ENCODE measurements at places on chromosomes 6 and 20. TPM values are rescaled to one million over a fixed set of nuclear protein-coding genes. Genes with fewer than 3 reads are reported as not detected.
A peak's percentile ranks its signal among the peaks of the same experiment; 100 is the strongest.

The SRC gene
- 34.6 TPM for total RNA-seq

The TRAPPC3L gene
- total RNA-seq = not detected

The HTR1B gene
- 0.58 TPM for total RNA-seq

The MATN4 gene
- total RNA-seq = 5.1 TPM

The SCRT2 gene
- 0.31 TPM for total RNA-seq

The SYNCRIP gene
- 163 TPM for total RNA-seq

The NDUFAF5 gene
- 18.0 TPM for total RNA-seq

The GMPR gene
- total RNA-seq = 0.35 TPM

The HSPA12B gene
- total RNA-seq = 6.5 TPM

The PSMB1 gene
- 388 TPM for total RNA-seq

The LY6G6F gene
- total RNA-seq = not detected

The PBOV1 gene
- not detected for total RNA-seq

The SUMO4 gene
- 1.9 TPM for total RNA-seq

The BMP2 gene
- 1.0 TPM for total RNA-seq

GRCh38 chr6:33429750-33430052 is 9.8 kb downstream of the SYNGAP1 start:
- peaks cover 65% of the 10 kb centered on the region for H3K4me1 ChIP-seq
- no peaks in the 10 kb centered on the region for H3K27me3 ChIP-seq
- no peak for DNase-seq

DNA sequence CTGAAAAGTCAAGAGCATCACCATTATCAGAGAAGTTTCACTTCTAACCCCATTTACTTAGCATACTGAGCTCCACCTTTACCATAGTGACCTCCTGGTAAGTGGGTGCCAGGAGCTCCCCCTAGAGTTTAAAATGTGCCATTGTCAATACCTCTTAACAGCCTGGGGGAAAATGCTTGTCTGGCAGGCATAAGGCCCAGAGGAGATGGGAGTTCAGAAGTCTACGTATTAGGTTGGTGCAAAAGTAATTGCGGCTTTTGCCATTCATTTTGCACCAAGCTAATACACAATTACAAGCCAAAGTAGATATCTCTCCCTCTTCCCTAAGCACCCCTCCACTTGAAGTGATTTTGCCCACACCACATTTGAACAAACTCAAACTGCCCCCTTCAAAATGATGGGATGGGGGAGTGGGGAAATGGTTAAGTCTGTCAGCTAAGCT is 919.0 kb downstream of the KIF16B start:
- peak; percentile 92 for DNase-seq
- no peaks in the 10 kb centered on the region for H3K27me3 ChIP-seq
- H3K4me1 ChIP-seq = 0 out of 2 replicates have a peak, but pooled peaks cover 6% of the 10 kb centered on the region
- H3K4me3 ChIP-seq = no peak overlapping the region

DNA sequence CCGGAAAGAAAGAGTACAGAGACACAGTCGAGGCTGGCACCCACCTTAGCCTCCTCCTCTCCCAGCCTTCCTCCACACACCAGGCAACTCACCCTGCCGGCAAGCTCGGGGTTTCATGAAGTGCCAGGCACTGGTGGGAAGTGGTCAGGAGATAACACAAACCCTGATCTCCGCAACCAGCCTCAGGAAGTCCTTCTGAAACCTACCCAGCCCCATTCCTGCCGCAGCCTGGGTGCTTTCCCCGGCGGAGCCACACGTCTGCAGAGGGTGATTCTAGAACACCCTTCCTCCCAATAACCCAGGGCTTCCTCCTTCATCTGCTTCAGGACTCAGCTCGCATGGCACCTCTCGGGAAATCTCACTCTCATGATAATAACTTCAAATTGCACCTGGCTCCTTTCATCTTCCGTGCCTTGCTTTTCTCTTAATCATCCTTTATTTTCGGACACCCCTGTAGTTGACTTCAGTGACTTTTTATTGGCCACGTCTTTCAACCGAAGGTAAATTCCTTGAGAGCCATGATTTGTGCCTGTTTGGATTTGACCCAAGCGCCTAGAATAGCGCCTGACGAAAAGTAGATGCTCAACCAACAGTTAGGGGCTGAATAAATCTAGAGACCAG is 8.7 kb upstream of the HLA-E start:
- peak overlapping the region; percentile 63 for H3K4me3 ChIP-seq
- H3K36me3 ChIP-seq = no peaks in the 10 kb centered on the region

DNA sequence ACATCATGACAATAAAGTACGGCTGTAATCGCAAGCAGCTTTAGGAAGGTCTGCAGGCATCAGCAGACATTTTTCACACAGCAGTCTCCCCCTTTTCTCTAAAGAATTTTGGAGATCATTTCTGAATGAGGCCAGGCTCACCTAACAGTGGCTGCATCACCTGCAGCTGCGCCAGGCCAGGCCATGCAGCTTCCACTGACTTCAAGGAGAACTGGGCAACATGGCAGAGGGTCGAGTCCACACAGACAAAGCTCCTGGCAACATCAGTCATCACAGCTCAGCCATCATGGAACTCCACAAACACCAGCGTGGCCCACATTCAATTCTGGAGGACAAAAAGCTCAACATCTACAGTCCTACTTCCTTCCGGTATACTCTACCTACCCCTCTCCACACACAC is 17.8 kb upstream of the FOXC1 start:
- H3K27me3 ChIP-seq = no peaks in the 10 kb centered on the region
- no peaks in the 10 kb centered on the region for H3K4me1 ChIP-seq
- no peak for DNase-seq
- no peaks in the 10 kb centered on the region for H3K36me3 ChIP-seq
- H3K4me3 ChIP-seq = no peak overlapping the region

- H3K4me3 ChIP-seq = no peak overlapping the region
- no peaks in the 10 kb centered on the region for H3K36me3 ChIP-seq
- no peaks in the 10 kb centered on the region for H3K27me3 ChIP-seq
- peaks cover 6% of the 10 kb centered on the region for H3K4me1 ChIP-seq
- no peak overlapping the region for H3K27ac ChIP-seq
- no peak for DNase-seq
Measured at GRCh38 chr6:108846628-108847027, 1.6 kb upstream of the ARMC2 start.

GRCh38 chr20:56630086-56630493 is 984 bp downstream of the TFAP2C start:
- no peaks in the 10 kb centered on the region for H3K36me3 ChIP-seq
- H3K4me3 ChIP-seq = peak overlapping the region; percentile 95
- peak; percentile 91 for DNase-seq
- peaks cover 62% of the 10 kb centered on the region for H3K27me3 ChIP-seq
- H3K4me1 ChIP-seq = peaks cover 51% of the 10 kb centered on the region
- no peak overlapping the region for H3K27ac ChIP-seq

DNA sequence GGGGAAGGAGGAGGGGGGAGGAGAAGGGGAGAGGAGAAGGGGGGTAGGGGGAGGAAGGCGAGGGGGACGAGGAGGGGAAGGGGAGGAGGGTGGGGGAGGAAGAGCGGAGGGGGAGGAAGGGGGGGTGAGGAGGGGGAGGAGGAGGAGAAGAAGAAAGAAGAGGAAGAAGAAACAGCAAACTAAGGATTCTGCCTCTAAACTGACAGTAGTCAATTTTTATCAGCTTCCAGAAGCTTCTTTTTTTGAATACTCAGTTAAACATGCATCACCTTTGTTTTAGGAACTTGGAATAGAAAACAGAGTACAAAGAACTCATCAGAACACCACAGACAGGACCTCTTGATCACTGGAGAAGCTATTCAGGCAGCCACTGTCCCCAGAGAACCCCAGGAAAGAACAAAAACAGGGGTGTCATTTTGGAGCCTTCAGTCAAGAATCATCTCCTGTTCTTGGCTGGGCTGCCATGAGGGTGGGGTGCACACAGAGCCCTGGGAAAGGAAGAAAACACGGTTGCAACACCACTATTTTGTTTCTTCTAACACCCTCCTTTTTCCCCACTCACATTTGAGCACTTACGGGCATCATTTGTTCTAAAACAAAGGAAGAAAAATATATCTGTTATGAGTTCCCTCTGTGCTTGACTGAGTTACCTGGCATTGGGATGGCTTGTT is 67.4 kb downstream of the TMEM170B start:
- H3K4me1 ChIP-seq = no peaks in the 10 kb centered on the region
- no peaks in the 10 kb centered on the region for H3K27me3 ChIP-seq
- no peak overlapping the region for H3K27ac ChIP-seq
- H3K4me3 ChIP-seq = no peak overlapping the region
- DNase-seq = no peak

- H3K27me3 ChIP-seq = no peaks in the 10 kb centered on the region
- H3K36me3 ChIP-seq = no peaks in the 10 kb centered on the region
- DNase-seq = no peak
- no peak overlapping the region for H3K27ac ChIP-seq
- no peak overlapping the region for H3K4me3 ChIP-seq
Measured at GRCh38 chr20:64146301-64146935, 17.8 kb upstream of the MYT1 start.

GRCh38 chr20:63070771-63071540 is 64.2 kb upstream of the BHLHE23 start:
- no peak for DNase-seq
- H3K27ac ChIP-seq = no peak overlapping the region
- H3K27me3 ChIP-seq = peaks cover 29% of the 10 kb centered on the region
- H3K4me1 ChIP-seq = peaks cover 8% of the 10 kb centered on the region

DNA sequence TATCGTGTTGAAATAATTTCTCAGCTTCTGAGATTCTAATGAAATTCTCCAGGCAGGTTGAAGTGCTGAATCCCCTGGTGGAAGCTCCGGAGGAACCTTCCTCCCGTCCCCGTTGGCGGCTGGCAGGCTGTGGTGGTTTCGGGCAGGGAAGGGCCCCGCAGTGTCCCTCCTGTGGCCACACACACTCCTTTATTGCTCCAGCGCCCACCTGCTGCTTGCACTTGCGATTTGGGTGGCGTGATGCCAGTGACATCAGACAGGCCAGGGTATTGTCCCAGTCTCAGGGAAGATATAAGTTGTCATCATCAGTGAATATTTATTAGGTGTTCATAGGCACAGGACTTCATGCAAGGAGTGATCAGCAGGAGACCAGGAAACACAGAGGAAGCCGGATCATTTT is 530.4 kb downstream of the QKI start:
- peaks cover 59% of the 10 kb centered on the region for H3K4me1 ChIP-seq
- H3K27me3 ChIP-seq = no peaks in the 10 kb centered on the region
- no peak for DNase-seq

DNA sequence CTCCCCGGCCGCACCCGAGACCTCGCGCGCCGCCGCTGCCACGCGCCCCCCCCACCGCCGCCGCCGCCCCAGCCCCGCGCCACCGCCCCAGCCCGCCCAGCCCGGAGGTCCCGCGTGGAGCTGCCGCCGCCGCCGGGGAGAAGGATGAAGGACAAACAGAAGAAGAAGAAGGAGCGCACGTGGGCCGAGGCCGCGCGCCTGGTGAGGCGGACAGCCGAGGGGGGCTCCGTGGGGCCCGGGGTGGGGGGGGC is 426 bp downstream of the ASXL1 start:
- DNase-seq = no peak
- H3K4me1 ChIP-seq = peaks cover 21% of the 10 kb centered on the region
- peak overlapping the region; percentile 93 for H3K4me3 ChIP-seq
- H3K36me3 ChIP-seq = no peaks in the 10 kb centered on the region
- H3K27ac ChIP-seq = no peak overlapping the region

DNA sequence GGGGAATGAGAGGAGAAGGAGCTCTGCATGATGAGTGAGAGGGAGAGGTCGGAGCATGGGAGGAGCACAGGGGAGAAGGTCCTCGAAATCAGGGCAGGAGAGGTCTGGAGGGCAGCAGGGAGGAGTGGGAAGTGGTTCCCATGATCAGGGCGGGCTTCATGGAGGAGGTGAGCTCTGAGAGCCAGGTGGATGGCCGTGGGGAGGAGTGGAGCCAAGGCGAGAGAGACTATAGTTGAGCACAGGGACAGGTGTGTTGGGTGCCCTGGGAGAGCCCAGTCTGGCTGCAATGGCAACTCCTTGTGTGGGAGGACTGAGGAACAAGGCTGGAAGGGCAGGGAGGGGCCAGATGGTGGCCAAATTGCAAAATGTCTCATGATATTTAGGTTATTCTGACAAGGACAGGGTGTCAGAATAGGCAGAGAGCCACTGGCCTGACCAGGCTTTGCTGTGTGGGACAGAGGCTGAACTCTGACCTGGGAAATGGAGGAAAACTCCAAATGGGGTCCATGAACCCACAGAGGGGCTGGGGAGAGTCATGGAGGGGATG is 21.4 kb downstream of the TTBK1 start:
- no peak overlapping the region for H3K4me3 ChIP-seq
- peaks cover 20% of the 10 kb centered on the region for H3K27me3 ChIP-seq
- DNase-seq = no peak
- H3K36me3 ChIP-seq = no peaks in the 10 kb centered on the region
- H3K4me1 ChIP-seq = peaks cover 11% of the 10 kb centered on the region

GRCh38 chr6:100768816-100769351 is 112.2 kb downstream of the ASCC3 start:
- H3K27me3 ChIP-seq = no peaks in the 10 kb centered on the region
- H3K4me3 ChIP-seq = no peak overlapping the region
- no peak overlapping the region for H3K27ac ChIP-seq
- H3K36me3 ChIP-seq = peaks cover 19% of the 10 kb centered on the region
- H3K4me1 ChIP-seq = no peaks in the 10 kb centered on the region

DNA sequence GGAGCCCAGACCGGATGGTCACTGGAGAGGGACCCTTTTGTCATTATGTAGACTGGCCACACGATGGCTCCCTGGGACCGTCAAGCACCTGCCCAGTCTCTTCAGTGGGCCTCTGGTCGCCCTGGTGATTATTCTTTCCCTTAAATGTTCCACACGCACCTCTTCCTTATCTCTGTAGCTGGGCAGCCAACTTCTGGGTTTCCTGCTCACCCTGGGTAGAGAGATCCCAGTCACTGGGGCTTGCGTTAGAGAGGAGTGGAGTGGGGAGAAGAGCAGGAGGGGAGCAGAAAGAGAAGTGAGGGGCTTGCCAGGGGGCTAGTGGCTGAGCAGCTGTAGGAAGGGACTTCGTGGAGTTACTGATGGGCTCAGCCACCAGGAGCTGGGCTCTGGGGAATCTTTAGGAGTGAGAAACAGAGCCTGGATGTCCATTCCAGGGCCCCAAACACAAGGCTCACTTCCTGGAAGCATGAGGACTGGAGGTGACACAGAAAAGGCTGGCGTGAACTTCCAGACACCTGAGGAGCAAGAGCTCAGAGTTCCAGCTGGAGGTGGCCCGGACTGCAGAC is 150.1 kb downstream of the DHX35 start:
- no peak overlapping the region for H3K27ac ChIP-seq
- no peaks in the 10 kb centered on the region for H3K36me3 ChIP-seq
- no peaks in the 10 kb centered on the region for H3K27me3 ChIP-seq

GRCh38 chr20:57869291-57869950 is 159.6 kb upstream of the PMEPA1 start:
- H3K27me3 ChIP-seq = no peaks in the 10 kb centered on the region
- H3K27ac ChIP-seq = no peak overlapping the region
- no peak overlapping the region for H3K4me3 ChIP-seq
- peaks cover 9% of the 10 kb centered on the region for H3K4me1 ChIP-seq
- DNase-seq = no peak
- H3K36me3 ChIP-seq = no peaks in the 10 kb centered on the region

DNA sequence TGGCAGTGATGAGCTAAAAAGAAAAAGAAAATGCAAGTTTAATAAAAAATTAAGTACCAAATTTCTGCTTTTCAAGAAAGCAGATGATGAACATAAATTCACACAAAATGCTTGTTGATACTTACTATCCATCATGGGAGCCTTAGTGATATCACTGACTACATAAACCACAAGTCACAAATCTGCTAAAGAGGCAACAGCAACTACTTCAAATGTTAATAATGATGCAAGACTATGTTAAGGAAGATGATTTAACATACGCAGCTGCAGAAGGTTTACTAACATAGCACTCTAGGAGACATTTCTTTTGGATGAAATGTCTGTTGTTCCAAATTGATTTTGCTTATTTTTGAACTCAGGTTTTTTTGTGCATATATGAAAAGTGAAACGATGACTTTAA is 18.6 kb downstream of the FYN start:
- no peak overlapping the region for H3K4me3 ChIP-seq
- H3K27me3 ChIP-seq = no peaks in the 10 kb centered on the region
- H3K36me3 ChIP-seq = no peaks in the 10 kb centered on the region
- H3K4me1 ChIP-seq = peaks cover 83% of the 10 kb centered on the region
- no peak overlapping the region for H3K27ac ChIP-seq

Data from GM23338 (cell line).